Pulmonary artery endothelial cell (primary cell): ENCODE measurements at places on chromosomes 13 and 19. TPM values are rescaled to one million over a fixed set of nuclear protein-coding genes. Genes with fewer than 3 reads are reported as not detected.

The CFAP97D2 gene
- total RNA-seq: not detected in 2 replicates

The SLC25A15 gene
- total RNA-seq: 28.8 and 31.9 TPM in 2 replicates

The SIGLEC14 gene
- total RNA-seq: not detected in 2 replicates

The ZNF556 gene
- total RNA-seq: 0.04 TPM in 1 of 2 replicates, not detected in the other

The WDR88 gene
- 0.14 TPM in 1 of 2 replicates, not detected in the other for total RNA-seq

The ACP7 gene
- total RNA-seq: 0.20 and 0.21 TPM in 2 replicates

The GDF15 gene
- 95.0 and 102 TPM in 2 replicates for total RNA-seq
